ENCODE measurements at places on chromosomes 5 and 9.
A peak's percentile ranks its signal among the peaks of the same experiment; 100 is the strongest.

DNA sequence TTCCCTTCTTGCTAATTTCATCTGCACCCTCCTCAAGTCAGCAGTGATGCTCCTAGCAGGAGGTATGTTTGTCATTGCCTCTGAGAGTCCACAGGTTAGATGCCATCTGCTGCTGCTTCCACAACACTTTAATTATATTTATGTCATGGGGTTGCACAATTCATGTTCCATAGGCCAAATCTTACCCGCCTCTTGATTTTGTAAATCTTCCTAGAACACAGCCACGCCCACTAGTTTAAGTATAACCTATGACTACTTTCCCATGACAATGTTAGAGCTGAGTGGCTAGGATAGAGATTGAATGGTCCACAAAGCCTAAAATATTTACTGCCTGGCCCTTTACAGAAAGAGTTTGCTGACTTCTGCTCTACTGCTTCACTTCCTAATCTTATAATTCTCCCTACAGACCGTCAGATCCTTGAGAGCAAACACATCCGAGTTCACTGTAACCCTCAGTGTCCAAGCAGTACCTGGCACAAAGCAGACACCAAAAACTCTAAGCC, 21.1 kb downstream of the LIFR start:
- DNase-seq = no peak

- DNase-seq = peak; percentile 68
Measured at GRCh38 chr9:136726631-136727191, 14.3 kb downstream of the DIPK1B start.

GRCh38 chr9:69757996-69758675, 1.7 kb downstream of the PTAR1 start:
- no peak for DNase-seq

DNA sequence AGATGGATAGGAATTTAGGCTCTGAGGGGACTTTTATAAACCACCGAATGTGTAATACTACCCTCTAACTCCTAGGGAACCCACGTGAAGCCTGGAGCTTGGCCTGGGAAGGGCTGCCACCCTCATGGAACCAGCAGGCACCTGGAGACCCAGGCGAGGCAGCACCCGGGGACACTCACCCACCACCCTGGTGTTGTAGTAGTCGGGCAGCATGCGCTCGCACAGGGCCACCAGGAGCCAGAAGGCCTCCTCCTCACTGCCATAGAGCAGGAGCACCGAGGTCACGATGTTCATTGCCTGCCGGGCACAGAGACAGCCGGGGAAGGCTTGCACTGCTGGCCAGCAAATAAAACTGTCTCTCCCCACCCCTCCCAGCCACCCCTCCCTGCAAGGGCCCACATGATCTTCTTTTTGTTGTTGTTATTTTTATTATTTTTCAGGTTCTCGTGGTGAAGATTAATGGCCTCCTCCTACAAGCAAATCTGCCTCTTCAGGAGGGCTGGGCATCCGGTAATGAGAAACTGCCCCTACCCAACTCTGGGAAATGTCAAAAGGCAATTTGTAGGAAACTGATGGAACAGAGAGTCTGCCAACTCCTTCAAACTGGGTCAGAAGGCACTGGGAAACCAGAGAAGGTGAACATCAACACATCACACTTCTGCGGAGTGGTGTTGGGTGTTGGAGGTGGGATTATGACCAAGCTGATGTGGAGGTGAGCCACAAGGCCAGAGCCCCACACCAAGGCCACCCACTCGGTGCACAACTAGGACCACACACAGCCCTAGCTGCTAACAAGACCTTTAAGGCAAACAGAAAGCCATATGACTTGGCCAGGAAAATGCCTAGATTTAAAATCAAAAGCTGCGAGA, 17.4 kb upstream of the MRNIP start:
- no peak for DNase-seq

- DNase-seq = no peak
Measured at GRCh38 chr5:123358751-123359150, 64.5 kb downstream of the CEP120 start.

DNA sequence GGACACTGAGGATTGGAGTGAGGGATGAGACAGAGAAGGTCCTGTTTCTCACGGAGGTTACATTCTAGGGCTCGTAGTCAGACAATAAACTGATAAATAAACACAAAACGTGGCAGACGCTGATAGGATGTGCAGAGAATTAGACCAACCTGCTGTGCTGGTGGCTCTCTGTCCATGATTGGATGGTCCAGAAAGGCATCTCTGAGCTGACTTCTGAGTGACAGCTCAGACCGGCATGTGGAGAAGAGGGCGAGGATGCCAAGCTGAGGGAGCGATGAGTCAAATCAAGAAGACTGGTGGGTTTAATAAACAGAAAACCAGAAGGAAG, 132.3 kb upstream of the TAF11L2 start:
- DNase-seq = no peak

GRCh38 chr5:135266303-135266635, 132.8 kb downstream of the MACROH2A1 start:
- no peak for DNase-seq

GRCh38 chr9:6405371-6405770, 7.6 kb upstream of the UHRF2 start:
- DNase-seq = peak; percentile 82

GRCh38 chr5:76942581-76942980, 10.3 kb upstream of the CRHBP start:
- DNase-seq = no peak

- peak; percentile 90 for DNase-seq
Measured at GRCh38 chr9:129458663-129459546, 162.0 kb downstream of the C9orf50 start.

- DNase-seq = no peak
Measured at GRCh38 chr9:115548609-115549260, 430.8 kb upstream of the TNC start.

DNA sequence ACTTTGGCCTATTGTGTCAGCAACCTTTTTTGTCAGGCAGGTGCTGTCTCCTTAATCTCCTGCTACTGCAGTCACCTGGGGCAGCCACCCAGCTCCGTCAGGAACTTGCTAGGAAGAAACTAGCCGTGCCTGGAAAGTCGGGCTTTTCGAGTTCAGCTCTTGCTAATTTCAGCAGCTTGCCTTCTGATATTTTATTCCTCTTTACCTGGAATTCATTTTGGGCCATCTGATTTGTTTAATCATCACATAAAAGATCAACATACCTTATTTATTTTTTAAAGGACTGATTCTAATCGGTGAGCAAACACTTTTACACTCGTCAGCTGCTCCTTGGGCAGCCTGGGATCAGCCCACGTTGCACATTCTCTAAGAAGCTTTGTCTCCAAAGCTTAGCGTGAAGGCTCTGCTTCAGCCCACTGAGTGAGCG, 42.2 kb downstream of the PRLR start:
- no peak for DNase-seq

DNA sequence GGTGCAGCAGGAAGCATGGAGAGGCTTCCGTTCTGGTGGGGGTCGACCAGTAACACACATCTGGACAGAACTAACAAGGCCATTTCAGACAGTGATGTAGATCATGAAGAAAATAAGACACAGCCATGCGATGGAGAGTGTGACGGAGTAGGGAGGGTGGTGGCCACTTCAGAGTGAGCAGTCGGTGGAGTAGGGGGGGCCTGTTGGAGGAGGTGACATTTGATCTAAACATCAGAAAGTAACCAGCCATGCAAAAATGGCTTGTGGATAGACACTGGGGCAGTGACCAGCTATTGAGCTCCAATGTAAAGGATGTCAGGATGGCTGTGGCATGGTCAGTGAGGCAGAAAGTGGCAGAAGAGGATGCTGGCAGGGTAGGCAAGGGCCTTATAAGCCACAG, 65.9 kb downstream of the PPARGC1B start:
- DNase-seq = no peak

- DNase-seq = no peak
Measured at GRCh38 chr5:98911280-98912040, 17.3 kb downstream of the CHD1 start.

GRCh38 chr9:13322828-13323550, 43.5 kb upstream of the MPDZ start:
- no peak for DNase-seq

- DNase-seq = no peak
Measured at GRCh38 chr5:5384660-5385330, 37.7 kb upstream of the ICE1 start.

GRCh38 chr5:125877248-125877647, 546.0 kb upstream of the GRAMD2B start:
- peak; percentile 2 for DNase-seq

DNA sequence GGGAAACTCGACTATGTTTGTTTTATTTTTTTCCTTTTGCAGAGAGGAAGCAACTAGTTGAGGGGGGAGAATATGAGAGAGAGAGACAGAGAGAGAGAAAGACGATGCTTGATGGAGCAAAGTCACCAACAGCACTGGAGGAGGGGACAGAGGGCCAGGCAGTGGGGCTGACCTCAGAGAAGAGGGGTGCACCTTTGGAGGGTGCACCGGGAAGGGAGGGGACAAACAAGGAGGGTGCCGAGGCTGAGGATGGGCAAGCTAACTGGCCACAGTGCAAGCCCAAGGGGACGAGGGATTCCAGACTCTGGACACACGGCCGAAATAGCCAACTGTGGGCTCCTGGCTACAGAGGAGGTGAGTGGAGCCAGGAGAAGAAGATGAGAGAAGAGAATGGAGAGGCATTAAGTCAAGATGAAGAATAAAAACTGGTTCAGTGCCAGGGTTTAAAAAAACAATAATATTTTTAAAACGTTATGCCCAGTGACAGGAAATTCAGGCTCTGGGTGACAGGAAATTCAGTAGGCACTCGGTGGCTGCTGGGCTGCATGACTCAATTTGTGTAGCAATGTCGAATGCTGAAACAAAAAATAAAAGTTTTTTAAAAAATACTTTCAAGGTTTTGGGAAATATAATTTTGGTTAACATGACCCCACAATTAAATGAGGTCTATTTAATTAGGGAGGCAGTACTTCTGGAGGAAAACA, 13.3 kb upstream of the GLRX start:
- DNase-seq = peak; percentile 48

DNA sequence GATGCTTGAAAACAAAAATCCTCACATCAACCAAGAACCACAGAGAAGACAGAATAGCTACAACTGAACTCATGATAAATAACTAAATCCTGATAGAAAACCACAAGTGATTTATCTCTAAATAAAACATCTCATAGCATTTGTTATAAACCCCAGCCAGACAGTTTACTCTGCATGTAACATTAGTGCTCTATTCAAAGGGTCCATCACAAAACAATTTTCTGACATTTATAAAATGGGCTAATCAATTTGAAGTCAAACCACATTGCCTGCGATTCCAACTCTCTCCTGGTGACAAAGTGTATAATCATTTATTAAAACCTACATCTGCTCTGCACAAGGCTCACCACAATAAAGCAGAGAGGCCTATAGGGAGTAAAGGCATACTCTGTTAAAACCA, 49.8 kb downstream of the UIMC1 start:
- DNase-seq = no peak

GRCh38 chr5:177421062-177421798, 5.2 kb upstream of the GRK6 start:
- DNase-seq = no peak

DNA sequence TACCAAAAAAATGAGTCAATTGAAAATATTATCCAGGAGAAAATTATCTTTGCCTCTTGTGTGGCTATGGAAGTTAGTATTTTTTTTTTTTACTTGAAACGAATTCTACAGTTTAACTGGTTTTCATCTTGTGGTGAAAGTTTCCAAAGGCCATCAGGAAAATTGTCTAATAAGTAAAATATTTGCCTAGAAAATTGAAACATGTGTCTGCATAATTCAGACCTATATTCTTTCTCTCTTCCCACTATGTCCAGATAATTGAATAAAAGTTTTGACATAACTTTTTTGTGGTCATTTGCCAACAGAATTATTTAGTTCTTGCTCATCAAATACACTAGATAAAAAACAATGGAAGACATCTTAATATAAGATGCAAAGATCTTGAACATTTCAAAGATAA, 321.5 kb upstream of the RPS23 start:
- DNase-seq = no peak

GRCh38 chr5:54644226-54644625, 126.7 kb downstream of the SNX18 start:
- DNase-seq = no peak

GRCh38 chr5:36722900-36723299, 116.5 kb downstream of the SLC1A3 start:
- DNase-seq = no peak

GRCh38 chr9:93902780-93903655, 52.1 kb downstream of the BARX1 start:
- no peak for DNase-seq

- DNase-seq = peak; percentile 79
Measured at GRCh38 chr5:80059354-80059980, 24.3 kb downstream of the THBS4 start.

DNA sequence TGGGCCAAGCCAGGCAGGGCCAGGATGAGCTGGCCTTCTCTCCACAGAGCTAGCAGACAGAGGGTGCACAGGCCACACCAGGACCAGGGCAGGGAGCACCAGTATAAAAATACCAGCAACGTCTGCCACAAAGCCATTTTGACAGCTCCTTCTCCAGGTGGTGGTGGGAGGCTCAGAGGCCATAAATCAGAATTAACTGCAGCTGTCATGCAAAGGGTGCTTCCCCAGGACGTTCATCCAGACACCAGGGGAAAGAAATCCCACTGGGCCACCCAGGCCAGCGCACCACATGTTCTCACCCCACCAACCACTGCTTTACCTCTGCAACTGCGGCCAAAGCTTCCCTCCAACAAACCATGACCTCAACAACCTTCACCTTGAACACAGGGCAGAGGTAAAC, 403.7 kb upstream of the TRPC7 start:
- DNase-seq = no peak

- DNase-seq = no peak
Measured at GRCh38 chr5:11602298-11602697, 301.9 kb downstream of the CTNND2 start.

DNA sequence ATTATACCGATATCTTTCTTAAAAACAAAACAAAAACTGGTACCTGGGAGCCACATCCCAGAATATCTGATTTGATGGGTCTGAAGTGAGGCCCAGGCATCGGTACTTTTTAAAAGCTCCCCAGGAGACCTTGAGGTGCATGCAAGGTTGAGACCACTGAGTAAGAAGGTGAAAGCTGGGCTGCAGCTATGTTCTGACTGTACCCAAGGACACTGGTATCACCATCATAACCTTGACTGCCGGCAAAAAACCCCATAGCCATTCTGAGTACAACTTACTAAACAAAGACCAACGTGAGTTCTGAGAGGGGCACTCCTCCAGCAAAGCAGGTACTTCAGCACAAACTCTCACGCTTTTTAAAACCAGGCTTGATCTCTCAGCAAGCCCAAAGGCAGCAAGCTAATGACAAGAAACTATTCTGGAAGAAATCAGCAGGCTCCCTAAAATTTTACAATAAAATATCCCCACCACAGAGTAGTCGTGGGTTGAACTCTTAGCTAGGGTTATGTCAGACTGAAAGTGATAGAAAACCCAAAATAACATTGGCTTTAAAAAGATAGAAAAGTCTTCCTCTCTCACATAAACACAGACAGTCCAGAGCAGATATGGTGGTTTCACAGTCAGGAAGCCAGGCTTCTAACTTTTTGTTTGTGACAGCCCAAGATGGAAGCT, 263.9 kb downstream of the SAXO1 start:
- no peak for DNase-seq

GRCh38 chr9:133892193-133892920, 99.8 kb downstream of the VAV2 start:
- DNase-seq = no peak

Measured in NB4 (cell line).